ENCODE measurements at places on chromosomes 5 and 9.

- no peak for DNase-seq
These were observed 6.3 kb upstream of the GZMA start for GRCh38 chr5:55096182-55096581.

DNA sequence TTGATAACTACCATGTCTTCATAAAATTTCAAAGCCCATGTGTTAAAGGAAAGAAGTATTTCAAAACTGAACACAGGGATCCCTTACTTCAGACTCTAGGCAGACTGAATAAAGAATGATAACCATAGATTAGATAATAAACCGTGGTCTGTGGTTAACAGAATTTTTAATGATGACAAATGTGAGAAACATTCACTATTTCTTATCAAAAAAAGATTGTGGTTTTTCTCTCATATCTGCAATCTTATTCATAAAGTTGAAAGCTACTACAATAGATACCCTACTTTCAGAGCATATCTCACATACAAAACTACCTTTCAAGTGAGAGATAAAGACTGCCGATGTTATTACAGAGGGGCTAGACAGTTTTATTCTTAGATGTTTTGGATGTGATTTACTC lies 816.8 kb upstream of the DMAC1 start:
- DNase-seq: peak; percentile 3

GRCh38 chr5:9722601-9723180 lies 92.5 kb upstream of the TAS2R1 start:
- DNase-seq: no peak

DNA sequence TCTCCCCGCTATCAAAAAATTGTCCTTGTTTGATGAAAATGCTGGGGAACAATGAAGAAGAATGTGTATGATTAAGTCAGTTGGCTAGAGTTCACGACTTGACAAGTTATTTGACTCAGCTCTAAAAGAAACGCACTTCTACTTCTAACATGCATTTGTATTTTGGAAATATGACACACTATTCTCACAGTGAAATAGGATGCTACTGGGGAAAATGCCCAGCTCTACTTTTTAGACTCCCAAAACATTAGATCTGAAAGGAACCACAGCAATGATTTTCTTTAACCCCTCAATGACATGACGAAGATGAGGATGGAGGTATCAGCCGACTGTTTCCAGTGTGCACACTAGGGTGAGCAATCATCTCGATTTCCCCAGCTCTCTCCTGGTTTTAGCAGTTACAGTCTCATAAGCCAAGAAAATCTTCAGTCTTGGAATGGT lies 83.6 kb upstream of the PCSK1 start:
- DNase-seq: no peak

DNA sequence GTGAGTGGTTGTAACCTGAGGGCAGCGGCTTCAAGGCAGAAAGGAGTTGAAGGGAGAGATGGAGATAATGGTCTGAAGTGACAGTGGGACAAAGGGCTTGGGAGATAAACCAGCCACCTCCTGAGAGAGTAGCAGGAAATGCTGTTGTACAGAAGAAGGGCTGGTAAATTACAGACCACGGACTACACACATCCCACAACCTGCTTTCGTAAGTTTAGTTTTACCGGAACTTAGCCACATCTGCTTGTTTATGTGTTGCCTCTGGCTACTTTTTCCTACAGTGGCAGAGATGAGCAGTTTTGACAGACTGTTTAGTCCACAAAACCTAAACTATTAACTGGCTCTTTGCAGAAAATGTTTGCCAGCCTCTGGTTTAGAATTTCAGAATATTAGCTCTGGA lies 269.5 kb downstream of the ARHGEF28 start:
- peak; percentile 7 for DNase-seq

- no peak for DNase-seq
These were observed 11.5 kb upstream of the SPATA24 start for GRCh38 chr5:139415221-139415861.

DNA sequence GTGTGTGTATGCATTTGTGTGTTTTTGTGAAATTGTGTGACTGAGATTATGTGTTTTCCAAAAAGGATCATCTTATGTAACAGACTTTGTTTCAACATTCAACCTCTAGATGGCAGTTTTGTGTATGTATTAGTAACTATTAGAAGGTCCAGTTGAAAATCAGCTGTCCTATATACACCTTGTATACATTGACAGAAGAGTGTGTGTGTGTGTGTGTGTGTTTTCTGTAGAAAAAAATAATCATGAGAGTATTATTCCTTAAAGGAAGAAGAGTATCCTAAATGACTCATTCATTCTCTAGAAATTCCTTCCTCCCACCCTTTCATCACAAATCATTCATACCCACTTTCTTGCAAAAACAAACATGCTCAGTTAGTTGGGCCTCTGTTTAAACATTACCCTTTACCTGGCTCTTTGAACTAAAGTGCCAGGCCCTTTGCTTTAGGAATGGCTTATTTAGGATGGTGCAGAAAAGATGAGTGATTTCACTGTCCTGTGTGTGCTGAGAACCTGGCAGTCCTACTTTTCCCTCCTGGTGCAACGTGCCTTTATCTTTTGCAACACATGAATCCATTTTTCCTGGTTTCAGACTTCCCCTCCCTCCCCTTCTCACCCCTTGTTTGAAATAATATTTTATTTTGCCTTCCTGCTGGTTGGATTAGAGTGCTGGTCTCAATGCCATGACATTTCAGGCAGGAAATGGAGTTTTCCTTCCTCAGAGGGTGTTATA lies 152.2 kb downstream of the ARHGAP26 start:
- peak; percentile 68 for DNase-seq

DNA sequence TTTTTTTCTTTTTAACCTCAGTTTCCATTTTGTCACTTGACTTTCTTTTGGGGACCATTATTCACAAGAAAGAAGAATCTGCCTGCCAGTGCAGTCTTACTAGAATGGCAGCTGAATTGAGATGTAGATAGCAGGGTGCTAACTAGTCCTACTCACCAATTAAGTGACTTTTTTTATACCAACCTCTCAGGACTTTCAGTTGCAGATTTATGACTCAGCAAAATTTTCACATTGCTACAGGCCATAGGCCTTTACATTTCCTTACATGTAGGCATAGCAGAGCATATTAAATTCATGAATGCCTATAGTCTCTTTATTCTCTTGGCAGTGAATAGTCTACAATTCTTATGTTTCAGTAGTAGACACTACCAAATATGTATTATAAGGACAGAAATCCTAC lies 54.0 kb upstream of the FKTN start:
- DNase-seq: no peak

GRCh38 chr5:73822989-73823339 lies 197.0 kb downstream of the ARHGEF28 start:
- no peak for DNase-seq

DNA sequence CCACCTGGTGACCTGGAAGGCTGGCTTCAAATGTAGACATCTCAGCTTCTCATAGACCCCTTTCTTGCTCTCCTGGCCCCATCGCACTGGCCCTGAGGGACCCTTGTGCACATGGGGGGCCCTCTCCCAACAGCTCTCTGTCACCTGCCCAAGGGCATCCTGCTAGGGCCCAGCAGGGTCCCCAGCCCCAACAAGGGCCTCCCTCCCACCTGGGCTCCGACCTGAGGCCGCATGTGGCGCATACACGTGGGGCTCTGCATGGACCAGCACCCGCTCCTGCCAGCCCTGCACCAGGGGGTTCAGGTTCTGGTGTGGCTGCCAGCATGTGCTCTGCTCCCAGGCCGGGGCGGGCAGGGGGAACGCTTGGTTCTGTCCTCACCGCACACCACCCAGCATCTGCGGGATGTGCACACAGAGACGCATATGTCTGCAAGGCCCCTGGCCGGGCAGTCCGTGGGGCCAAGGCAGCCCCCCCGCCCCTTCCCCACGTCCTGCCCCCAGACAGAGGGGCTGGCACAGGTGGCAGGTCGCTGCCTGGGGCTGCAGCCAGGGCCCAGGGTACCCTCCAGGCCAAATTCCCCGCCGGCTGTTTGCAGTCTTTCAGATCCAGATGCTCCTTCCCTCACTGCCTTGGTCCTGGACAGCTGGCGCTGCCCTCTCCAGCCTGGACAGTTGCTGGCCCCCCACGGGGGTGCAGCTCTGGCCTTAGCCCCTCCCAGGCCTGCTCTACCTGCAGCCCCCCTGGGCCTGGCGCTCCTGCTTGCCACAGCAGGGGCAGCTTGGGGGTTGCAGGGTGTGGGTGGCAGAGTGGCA lies 17.9 kb upstream of the NRARP start:
- DNase-seq: no peak

DNA sequence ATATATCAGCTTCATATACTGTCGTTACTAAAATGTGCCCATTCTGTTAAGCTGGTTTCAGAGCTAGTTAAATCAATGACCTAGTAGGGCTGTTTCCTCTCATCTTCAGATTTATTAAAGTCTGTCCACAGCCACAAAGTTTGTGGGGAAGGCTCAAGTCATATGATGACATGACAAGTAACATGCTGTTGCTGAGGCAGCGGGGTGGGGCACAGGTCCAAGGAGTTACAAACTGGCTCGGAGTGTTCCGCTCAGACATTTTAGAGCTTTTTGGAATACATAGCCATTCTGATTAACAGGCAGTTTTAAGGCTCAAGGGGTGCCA lies 2.7 kb upstream of the ANP32B start:
- no peak for DNase-seq

DNA sequence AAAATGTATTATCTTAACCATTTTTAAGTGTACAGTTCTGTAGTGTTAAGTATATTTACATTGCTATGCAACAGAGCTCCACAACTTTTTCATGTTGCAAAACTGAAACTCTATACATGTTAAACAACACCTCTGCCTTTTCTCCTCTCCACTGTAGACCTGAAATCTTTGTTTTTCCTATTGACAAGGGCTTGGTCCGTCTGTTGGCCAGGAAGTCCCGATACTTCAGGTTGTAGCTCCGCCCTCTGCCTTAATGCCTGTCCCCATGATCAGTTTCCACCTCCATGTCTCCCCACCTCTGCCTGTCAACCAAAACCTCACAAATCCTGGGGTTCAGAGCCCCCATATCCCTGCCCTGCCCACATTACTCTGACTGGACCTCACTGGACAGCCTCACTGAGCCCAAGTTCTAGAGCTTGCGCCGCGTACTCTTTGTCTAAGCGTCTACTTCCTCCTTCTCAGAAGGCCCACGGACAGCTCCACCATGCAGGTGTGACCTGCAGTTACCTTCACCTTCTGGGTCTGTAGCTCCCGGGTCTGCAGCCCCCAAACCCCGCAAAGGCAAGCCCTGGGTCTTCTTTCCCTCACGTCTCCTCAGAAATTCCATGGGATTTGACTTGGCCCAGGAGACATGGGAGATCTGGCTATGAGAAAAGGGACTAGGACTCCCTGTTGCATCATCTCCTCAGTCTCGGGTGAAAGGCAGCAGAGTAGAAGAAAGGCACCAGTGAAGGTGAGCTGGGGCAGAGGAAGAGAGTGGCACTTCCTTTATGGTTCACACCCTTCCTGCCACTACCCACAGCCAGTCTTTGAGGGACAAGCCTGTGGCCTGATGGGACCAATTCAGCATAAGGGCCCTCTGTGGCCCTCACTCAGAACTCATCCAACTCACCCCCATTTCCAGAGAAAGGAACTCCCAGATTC lies 8.0 kb downstream of the GLIPR2 start:
- DNase-seq: no peak
